A549 (cell line): ENCODE measurements at places on chromosomes 6 and 20.

DNA sequence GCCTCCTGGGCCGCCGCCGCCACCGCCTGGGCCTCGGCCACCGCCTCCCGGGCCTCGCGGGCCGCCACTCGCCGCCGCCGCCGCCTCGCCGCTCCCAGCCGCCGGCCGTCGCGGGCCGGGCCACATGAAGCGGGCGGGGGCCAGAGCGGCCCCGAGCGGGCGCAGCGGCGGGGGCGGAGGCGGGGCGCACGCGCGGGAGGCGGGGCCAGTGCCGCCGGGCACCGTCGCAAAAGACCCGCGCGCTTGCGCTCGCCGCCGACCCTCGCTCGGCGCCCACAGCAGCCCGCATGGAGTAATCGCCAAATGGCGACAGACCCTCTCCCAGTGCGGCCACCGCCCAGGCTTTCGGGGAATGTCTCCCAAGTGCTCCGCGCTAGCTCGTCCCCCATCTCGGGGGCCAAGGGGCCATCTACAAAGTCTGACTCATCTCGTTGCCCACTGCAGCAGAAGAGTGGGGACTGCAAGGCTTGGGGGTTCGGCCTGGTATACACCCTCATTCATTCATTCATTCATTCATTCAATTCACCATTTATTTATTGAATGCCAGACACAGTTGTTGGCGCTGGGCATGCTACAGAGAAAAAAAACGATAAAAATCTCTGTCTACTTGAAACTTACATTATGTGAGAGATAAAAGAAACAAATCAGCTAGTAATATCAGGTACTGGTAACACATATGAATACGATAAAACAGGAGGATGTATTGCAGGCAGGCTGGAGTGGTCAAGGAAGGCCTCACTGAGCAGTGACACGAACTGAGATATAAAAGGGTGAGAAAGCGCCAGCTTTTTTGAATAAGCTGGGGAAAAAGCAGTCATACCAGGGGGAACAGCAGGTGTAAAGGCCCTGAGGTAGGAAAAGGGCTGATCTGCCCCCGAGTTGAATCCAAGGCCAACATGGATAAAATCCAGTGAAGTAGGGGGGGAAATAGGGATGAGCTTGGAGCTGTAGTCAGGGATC, at the start of gene B4GALT5:
TSS of gene B4GALT5 (minus strand) at position 126 of the 960 bp plus-strand sequence. CDS start 188 bp downstream, outside the sequence.
- peak; percentile 72 for DNase-seq

- no peak for DNase-seq
Observed at GRCh38 chr6:72699159-72699558, 77.3 kb downstream of the KCNQ5 start.

DNA sequence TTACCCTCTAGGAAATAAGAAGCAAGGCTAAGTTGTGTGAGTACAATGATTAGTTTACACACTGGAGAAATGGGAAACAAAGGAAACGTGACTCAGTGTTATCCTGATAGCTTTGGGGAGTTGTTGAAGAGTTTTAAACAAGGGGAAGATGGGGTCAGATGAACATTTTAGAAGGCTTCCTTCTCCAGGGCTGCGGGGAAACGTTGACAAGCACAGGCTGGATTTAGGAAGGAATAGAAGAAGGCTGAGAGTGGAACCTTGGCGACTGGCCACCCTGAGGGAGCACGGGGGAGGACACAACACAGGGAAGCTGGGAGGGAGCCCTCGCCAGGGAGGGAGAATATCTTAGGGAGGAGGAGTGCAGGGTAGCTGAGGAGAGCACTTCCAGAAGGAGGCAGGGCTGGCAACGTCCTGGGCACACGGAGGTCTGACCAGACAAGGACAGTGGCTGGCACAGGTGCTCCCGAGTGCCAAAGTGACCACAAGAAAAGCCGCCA, 134.7 kb downstream of the AIG1 start:
- no peak for DNase-seq

- no peak for DNase-seq
Observed at GRCh38 chr20:20261159-20261558, 106.7 kb upstream of the INSM1 start.

DNA sequence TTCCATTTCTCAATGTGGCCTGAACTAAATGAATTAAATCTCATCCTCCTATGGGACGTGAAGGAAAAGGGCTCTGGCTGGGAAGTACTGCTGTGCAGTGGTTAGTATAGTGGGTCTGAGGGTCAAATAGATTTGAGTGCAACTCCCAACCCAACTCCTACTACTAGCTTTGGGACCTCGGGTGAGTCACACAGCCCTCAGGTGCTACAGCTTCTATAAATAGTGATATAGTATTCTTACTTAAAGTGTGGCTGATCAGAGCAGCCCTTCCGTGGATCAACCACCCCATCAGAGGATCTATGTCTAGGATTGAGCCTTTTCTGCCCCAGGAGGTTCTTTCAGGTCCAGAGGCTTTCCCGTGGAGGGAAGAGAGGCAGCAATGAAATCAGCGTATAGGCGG, 904 bp upstream of the UST start:
- DNase-seq = no peak

DNA sequence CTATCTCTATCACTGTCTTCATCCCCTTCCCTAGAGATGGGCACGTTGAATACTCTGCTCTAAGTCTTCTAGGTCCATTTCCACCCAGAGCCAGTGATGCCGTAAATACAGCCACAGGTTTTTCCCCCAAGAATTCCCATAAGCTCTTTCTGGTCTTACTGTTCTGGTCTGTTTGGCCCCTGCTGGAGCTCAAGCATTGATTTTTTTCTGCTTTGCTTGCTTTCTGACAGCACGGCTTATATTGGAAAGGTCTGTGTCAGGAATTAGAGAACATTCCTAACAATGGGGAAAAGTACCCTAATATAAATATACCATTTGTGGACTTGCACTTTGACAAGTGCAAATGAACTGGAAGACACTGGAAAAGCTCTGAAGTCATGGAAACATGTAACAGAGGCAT, 302.6 kb downstream of the TSHZ2 start:
- DNase-seq = no peak

DNA sequence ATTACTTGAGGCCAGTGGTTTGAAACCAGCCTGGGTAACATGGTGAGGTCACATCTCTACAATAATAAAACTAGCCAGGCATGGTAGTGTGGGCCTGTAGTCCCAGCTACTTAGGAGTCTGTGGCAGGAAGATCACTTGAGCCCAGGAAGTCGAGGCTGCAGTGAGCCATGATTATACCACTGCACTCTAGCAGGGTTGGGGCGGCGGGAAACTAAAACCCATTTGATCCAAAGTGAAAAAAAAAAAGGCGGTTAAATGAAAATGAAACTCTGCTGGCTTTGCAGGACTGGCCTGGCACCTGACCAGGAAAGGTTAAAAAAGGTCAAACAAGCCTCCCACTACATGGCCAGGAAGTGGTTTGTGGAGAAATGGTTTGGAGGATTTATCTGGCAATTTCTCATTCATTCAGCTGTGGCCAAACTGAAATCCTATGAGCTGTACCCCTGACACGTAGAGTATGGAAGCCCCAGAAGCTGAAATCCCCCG, 36.6 kb downstream of the MTRES1 start:
- DNase-seq = no peak

DNA sequence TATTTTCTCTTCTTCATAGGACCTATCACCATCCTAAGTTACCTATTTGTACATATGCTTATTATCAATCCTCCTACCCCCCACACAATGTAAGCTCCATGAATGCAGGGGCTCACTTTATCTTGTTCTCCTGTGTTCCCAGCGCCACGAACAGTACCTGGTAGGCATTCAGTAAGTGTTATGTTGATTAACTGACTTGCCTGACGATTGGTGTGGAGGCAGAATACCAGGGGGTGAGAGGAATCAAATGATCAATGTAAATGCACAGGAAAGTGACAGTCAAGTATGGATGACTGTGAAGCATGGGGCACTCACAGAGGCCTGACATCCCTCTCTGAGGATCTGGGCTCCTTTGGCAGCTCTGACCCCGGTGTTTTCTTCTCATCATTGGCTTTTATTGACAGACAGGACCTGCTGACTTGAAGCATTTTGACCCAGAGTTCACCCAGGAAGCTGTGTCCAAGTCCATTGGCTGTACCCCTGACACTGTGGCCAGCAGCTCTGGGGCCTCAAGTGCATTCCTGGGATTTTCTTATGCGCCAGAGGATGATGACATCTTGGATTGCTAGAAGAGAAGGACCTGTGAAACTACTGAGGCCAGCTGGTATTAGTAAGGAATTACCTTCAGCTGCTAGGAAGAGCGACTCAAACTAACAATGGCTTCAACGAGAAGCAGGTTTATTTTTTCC, 6.1 kb upstream of the IFT52 start:
- no peak for DNase-seq
